ENCODE measurements at places on chromosomes 13 and 19.
A peak's percentile ranks its signal among the peaks of the same experiment; 100 is the strongest.

- no peak for DNase-seq
These were observed 5.5 kb upstream of the SERP2 start for GRCh38 chr13:44368062-44368591.

DNA sequence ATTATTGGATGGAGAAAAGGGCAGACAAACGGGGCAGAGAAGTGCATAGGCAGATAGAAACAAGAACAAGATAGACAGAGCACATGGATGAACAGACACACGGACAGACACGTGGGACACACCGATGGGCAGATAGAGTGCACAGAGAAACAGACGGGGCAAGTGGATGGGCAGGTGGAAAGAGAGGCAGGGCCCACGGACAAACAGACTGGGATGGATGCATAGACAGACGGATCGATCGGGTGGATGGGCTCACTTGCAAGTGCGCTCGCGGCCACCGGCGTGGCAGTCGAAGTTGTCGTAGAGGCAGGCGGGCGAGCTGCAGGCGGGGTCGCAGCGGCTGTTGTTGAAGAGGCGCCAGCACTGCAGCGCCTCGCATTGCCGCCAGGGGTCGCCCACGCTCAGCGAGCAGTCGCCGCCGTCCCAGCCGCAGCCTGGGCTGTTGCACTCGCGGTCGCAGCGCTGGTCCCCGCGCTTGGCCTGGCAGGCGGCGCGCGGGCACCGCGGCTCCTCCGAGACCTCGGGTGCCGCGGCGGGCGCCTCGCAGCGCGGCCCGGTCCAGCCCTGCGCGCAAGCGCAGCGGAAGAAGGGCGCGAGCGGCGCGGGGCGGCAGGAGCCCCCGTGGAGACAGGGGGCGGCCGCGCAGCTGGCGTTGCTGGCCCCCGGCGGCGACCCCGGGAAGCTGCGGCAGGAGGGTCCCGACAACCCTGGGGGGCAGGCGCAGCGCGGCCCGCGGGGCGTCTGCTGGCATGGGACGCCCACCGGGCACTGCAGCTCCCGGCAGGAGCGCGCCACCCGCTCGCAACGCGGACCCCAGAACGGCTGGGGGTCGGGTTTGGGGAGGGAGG is 23.3 kb downstream of the NOTCH3 start:
- DNase-seq = peak; percentile 81

DNA sequence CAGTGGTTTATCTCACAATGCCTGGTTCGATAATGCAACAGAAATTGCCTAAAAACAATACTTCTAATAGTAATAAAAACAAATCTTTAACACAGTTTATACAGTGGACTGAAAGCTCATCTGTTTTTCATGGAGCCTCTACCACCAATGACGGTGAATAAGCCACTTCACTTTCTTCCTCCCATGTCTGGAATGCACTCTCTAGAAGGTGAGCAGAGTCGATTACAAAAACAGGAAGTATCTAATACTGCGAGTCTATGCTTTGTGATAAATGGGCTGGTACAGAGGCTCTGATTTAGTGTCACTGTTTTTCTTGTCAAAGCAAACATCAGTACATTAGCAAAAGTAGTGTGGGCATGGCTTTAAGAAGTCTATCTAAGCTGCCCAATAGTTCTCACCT is 1348.6 kb upstream of the SLC10A2 start:
- DNase-seq = no peak

- no peak for DNase-seq
These were observed 8.0 kb downstream of the MYO1F start for GRCh38 chr19:8569066-8569771.

GRCh38 chr13:63516124-63516523 is 2100.5 kb upstream of the PCDH20 start:
- no peak for DNase-seq

- DNase-seq = no peak
These were observed 64.1 kb upstream of the OXGR1 start for GRCh38 chr13:97058391-97058790.

DNA sequence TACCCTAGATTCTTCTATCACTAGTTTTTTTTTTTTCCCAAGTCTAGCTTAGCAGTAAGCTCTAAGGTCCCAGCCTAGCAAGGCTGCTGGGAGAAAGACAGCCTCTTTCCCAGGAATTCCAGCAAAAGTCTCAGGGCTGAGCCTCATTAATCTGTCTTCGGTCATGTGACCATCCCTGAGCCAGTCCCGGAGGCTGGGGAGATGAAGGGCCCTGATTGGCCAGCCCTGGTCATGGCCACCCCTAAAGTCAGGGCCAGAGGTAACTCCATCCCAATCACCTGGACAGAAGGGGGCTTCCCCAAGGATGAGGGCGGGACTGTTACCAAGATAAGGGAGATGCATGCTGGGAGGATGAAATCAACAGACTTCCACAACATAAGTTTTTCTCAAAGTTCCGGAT is 43.3 kb downstream of the CCNE1 start:
- DNase-seq = no peak

GRCh38 chr13:110289174-110289573 is 17.8 kb downstream of the COL4A1 start:
- no peak for DNase-seq
